SHP77 treated with DMSO at 0.1 percent for 48 hours (cell line): ENCODE measurements at places on chromosomes 6 and 20.

GRCh38 chr20:9884666-9885065 lies 45.8 kb upstream of the PAK5 start:
- DNase-seq, result no peak

DNA sequence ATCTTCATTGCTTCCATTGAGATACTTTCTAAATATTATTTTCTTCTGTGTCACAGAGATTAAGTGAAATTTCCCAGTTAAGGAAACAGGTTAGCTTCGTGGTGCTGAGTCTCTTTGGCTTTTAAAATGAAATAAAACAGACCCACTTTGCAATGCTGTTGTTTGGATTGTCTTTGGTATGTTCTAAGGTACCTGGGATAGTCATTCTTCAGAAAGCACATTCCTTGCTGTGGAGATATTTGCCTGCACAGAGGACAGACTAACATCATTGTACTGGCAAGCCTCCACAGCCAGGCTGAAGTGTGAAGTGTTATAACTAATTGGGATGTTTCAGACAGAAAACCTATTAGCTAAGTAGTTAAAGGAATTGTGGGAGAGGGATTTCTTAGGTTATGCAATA lies 148.8 kb upstream of the EPHA7 start:
- no peak for DNase-seq

DNA sequence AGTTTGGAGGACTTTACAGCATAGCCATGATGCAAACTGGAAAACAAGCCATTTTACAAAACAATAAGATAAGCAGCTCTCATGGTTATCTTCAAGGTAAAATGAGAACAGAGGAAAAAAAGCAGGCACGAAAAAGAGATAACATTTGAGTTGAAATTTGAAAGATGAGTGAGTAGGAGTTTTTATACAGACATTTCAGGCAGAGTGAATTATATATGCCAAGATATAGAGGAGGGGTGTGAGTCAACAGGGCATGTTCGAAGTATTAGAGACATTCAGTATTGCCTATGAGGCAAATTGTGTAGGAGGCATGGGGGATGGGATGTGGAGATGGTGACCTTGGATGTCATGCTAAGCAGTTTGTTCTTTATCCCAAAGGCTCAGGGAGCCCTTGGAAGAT lies 240.5 kb upstream of the MAN1A1 start:
- DNase-seq, result no peak

DNA sequence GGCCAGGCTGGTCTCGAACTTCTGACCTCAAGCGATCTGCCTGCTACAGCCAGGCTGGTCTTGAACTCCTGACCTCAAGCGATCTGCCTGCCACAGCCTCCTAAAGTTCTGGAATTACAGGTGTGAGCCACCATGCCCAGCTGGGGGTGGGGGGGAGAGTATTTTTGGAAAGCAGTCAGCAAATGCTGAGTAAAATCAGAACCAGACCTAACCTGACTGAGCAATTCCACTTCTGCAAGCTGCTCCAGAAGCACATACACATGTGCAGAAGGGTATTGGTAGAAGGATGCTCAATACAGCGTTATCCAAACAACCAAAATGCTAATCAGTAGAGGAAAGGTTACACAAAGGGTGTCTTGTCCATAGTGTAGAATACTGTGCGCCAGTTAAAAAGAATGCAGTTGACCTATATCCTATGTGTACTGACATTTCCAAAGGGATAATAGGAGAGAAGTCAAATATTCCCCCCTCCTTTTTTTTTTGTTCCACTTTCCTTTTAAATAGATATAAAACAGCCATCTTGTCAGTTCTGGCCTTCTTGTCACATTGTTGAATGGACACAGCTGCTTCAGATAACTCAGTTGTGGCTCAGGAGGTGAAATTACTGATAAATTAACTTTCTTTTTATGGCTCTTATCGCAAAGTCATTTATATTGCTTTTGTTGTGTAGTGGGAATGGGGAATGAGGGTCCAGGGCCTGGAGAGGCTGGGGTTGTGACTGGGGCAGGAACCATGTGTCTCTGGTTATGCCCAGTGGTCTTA lies 74.6 kb downstream of the DTD1 start:
- DNase-seq, result no peak

GRCh38 chr6:93801101-93801847 lies 381.9 kb upstream of the EPHA7 start:
- no peak for DNase-seq

GRCh38 chr6:10554826-10555225 lies 33.7 kb downstream of the GCNT2 start:
- no peak for DNase-seq

- DNase-seq, result no peak
Measured at GRCh38 chr20:34199183-34199582, 42.0 kb upstream of the ASIP start.

DNA sequence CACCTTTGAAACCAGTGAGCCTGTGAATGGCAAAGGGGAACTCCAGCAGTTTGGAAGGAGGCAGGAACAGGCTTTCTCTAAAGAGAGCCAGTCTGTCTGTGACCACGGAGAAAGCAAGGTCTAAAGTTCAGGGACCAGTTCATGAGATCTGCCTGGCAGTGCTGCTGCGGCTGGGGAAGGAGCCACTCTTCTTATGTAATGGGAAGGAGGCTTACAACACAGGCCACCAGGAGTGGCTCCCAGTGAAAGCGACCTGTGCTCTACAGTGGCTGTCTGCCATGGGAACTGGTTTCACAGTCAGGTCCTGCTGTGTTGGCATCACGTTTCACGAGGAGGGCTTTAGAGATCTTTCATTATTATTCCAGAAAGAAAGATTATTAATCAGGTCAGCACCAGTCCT lies 291.9 kb upstream of the PRDM1 start:
- DNase-seq, result no peak

DNA sequence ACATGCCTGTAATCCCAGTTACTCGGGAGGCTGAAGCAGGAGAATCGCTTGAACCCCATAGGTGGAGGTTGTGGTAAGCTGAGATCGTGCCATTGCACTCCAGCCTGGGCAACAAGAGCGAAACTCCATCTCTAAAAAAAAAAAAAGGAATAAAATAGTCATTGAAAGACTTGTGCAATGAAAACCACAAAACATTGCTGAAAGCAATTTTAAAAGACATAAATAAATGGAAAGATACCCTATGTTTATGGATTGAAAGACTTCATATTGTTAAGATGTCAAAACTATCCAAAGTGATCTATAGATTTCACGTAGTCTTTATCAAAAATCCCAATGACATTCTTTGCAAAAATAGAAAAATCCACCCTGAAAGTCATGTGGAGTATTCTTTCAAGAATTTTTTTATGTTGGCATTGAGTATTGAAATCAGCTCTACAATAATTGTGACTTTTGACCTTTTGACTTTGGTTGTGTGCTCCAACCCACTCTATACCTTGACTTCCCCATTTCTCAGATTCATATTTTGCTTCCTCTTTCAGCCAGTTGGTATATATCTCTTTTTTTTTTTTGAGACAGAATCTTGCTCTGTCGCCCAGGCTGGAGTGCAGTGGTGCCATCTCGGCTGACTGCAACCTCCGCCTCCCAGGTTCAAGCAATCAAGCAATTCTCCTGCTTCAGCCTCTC lies 45.5 kb upstream of the SLC23A2 start:
- no peak for DNase-seq

- no peak for DNase-seq
Measured at GRCh38 chr6:149834513-149835481, 29.4 kb downstream of the LRP11 start.

DNA sequence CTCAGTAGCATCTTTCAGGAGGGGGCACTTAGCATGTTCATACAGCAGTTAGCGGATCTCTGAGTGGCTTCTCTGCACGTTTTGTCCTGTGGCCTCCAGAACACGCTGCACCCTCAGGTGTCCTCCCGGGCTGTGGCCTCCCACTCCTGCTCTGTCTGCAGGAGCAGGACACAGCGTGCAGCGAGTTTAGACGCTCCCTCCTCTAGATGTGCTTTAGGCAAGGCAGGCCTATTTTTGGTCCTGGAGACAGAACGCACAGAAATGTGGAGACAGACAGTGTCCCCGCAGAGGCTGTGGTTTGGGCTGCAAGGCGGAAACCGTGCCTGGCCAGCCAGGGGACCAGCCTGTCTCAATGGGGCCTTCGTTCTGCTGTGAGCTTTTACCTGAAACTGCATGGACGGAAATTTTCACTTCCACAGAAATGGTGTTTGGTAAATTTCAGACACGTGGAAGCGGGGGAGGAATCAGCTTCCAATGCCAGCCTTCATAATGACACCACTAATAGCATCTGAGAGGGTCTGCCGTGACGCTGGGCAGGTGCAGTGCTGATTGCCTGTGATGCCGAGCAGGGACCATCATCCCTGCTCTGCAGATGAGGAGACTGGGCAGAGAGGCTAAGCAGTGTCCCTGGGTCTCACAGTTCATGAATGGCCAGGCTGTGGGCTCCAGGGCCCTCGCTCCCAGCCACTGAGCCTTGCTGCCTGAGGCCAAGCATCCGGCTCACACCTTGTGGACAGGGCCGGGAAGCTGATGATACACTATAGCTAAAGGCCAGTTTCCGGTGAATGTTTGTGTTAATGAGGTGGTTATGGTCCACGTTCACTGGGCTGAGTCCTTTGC lies 120.9 kb downstream of the SYCP2 start:
- DNase-seq, result no peak

- DNase-seq, result no peak
Measured at GRCh38 chr6:73258721-73259120, 4.3 kb downstream of the KHDC1 start.

GRCh38 chr6:135270676-135271536 lies 89.8 kb downstream of the MYB start:
- no peak for DNase-seq

DNA sequence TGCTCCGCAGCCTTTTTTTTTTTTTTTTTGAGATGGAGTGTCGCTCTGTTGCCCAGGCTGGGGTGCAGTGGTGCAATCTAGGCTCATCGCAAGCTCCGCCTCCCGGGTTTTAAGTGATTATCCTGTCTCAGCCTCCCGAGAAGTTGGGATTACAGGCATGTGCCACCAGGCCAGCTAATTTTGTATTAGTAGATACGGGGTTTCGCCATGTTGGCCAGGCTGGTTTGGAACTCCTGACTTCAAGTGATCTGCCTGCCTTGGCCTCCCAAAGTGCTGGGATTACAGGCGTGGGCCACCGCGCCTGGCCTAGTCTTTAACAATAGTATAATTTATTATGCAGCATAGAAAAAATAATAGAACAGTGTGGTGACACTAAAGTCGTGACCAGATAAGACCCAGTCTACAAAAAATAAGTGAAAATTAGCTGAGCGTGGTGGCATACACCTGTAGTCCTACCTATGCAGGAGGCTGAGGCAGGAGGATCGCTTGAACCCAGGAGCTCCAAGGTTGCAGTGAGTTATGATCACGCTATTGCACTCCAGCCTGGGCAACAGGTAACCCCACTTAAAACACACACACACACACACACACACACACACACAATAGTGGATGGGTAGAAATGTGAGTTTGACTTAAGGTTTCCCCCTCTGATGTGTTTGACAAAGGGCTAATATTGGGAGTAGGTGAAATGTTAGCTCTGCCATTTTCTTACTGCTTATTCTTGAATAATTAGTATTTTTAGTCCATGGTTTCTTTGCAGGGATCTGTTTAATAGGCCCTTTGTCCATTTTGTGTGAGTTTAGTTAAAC lies 6.5 kb downstream of the PIM1 start:
- no peak for DNase-seq

GRCh38 chr6:30399390-30400058 lies 54.6 kb downstream of the RPP21 start:
- no peak for DNase-seq

DNA sequence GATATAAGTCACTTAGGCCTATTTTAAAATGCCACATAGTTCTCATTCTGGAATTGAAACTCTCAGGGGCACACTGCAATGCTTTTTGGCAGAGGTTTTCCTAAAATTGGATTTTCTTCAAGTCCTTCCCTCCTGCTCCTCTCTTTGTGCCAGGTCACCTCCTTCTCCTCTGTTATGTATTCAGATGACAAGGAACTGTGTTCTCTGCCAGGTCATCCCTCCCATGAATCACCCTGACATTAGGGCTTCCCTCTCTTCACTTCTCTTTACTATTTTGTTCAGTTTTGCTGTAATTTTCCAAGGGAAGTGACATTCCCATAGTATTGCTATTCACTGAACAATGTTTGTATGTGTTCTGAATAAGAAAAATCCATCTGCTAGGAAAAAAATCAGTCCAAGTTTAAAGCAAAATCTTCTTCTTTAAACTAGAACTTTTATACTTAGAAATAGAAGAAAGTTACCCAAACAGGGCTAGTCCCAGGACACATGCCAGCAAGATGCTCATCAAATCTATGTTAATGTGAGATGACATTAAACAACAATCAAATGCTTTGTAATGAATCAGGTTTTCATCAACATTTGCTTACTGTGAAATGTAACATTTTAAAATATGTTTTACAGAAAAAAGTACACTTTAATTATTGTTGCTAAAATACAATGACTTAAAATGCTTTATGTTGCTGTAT lies 461.1 kb downstream of the MMUT start:
- DNase-seq, result no peak

- DNase-seq, result no peak
Measured at GRCh38 chr20:60427516-60427915, 469.3 kb downstream of the CDH26 start.
